ENCODE measurements at places on chromosomes 2 and 18.

- DNase-seq, result no peak
Observed at GRCh38 chr2:180000434-180000833, 6.7 kb downstream of the CWC22 start.

DNA sequence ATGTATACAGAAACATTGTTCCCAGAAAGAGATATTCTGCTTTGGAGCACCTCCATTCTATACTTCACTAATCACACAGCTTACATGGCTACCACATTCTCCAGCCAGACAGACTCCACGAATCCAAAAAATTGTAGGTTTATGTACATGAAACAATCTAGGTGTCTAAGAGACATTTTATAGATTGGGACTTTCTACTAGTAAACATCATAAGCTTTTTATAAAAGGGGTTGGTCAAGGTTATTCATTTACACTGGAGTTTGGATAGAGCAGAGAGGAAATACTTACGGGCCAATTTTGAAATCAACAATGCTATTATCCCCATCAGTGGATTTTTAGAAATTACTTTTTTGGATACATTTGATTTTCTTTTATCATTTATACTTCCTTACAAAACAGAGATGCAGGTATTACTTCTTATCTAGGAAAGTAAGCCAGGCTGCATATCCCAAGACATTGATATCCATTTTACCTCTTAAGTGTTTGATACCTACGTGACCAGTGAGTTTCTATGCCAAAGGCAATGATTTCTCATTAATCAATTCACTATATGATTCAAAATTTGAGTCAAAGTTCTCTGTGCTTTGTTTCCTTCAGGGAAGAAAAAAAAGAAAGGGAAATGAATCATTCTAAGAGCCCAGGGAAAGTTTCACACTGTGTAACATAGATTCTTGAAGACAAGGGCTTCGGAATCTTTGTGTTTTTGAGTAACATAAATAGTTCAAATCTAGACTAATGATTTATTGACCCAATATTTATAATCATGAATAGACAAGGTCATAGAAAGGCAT lies 140.5 kb downstream of the PTH2R start:
- DNase-seq, result no peak

DNA sequence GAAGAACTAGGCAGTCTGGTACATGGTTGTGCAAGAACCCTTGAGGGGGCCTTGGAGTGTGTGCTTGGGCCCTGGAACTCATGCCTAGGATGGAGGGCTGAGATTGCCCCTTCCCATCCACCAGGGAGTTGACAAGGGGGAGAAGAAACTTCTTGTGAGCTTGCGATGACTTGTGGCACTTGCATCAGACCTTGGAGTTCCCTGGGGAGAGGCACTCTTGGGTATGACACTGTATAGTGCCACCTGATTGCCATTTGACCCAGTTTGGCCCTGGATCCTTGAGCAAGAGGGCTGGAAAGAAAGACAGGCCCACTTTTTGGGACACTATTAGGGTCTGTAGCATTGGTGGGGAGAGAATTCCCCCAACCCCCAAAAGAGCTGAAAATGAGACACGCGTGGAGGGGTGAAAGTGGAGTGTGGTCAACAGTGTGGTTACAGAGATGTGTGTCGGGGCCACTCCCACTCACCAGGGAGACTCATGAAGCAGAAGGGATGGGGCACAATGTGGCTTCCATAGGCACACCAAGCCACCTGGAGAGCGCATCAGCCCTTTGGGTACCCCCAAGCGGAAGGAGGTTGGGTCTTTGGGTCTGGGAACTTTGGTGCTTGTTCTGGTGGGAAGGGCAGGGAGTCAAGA lies 101.3 kb downstream of the MSH2 start:
- DNase-seq, result no peak

DNA sequence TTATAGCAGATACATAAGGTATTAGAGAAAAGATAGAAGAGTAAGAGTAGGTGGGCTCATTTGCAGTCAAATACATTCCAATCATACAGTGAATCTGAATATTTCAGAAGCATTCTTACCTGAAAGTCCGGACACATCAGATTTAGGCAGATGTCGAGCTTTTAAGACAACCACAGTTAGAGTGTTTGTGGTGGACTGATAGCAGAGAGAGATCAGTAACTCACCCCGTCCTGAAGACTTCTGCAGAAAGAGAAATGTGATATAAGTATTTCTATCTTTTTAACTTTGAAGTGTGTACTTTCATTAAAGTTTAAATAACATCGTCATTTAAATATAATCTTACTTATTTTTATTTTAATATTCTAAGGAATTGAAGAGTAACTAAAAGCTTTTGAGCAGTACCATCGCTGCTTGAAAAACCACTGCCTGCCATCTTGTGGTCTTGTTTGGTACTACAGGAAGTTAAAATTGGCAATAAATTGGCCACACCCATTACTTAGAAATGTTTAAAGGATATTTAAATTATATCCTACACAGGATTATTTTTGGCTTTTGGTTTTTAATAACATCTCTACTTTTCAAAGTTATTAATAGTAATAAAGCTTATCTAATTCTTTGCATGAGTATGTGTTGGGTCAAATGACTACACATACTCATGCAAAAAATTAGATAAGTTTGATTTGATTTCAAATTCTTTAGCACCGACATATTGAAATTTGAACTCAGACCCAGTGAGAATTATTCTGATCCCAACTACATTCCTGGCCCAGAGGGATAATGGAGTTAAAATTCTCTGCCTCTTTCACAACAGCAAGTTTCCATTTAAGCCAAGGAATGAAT lies 5.5 kb downstream of the SYT4 start:
- DNase-seq, result no peak

DNA sequence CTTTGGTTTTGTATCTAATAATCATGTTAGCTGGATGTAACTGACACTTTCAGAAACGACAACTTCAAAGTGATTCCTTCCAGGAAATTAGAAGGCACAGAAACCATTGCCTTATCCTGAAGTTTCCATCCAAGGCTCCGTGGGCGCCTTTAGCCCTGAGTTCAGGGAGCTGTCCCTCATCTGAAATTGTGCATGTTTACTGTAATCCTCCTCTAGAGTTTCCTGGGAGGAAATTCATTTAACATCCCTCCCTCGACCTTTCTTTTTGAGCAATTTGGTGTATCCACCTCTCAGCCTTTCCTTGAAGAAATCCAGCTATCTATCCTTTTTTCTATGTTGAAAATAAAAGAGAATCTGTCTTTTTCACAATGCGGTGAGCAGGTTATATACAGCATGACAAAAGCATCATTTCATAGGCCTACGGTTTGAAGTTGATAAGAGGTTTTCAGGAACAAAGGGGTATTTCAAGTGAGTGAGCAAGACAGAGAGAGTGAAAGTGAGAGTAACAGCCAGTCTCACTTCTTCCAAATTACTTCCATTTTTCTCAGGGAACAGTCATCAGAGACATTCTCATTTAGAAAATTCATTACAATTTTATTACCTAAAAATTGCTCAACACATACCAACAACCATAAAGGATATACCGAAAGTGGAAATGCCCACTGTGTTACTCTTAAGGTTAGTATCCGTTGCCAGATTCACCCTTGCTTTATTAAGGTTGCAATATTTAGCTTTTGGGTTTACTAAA lies 167.3 kb downstream of the MREG start:
- no peak for DNase-seq

- DNase-seq, result no peak
Observed at GRCh38 chr2:44731505-44731904, 210.0 kb upstream of the SIX3 start.

DNA sequence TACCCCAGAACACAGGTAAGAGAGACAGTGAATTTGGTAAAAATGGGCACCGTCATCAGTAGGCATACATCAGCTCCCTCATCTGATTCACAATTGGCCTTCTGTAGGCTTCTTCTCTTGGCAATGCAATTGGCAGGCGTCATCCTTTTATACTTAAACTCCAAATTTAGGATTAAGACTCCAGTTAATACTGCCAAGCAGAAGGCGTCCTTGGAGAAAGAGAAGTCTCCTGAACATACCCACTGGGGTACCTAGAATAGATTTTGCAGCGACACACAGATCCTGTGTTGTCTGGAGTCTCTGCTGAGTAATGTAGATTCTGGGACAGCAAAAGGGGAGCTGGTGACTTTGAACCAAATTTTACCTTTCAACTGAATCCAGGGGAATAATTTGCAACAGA lies 592 bp upstream of the METAP1D start:
- no peak for DNase-seq

DNA sequence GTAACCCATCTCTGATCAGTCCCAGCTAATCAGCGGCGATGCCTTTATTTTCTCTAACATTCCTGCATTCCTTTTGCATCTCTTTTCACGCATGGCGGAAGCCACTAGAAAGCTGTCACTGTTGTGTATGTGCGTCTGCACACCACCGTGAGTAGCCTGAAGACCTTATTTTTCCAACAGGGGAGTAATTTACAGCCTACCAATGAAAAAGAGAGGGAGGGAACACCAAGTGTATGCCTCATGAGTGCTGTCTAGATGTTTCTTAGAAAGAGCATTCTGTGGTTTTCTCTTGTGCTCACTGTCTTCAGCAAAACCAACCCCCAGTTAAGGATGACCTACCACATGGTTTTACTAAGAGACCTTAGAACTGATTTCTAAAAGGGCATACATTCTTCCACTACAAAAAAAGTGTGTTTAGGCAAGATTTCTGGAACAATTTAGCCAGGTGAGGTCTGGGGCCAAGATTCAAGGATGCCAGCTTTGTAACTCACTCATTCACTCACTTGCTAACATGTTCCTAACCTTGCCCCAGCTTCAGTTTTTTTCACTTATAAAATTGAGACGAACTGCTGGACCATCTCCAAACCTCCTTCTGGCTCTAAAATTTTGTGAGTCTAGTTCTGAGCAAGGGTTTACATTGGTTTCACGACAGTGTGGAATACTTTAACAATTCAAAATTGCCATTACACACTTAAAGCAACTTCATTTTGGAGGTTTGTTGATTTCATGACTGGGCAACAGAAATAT lies 51.4 kb downstream of the BCL2 start:
- DNase-seq, result no peak

DNA sequence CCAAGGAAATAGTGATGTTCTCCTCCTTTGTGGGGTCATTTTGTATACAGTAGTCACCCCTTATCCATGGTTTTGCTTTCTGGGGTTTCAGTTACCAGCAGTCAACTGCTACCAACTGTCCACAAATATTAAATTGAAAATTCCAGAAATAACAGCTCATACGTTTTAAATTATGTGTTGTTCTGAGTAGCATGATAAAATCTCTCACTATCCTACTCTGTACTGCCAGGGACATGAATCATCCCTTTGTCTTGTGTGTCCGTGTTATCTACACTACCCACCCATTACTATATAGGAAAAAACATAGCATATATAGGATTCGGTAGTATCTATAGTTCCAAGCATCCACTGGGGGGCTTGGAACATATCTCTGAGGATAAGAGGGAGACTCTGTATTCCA lies 120.9 kb upstream of the DCC start:
- no peak for DNase-seq

GRCh38 chr2:190469771-190470170 lies 61.6 kb downstream of the MFSD6 start:
- no peak for DNase-seq

DNA sequence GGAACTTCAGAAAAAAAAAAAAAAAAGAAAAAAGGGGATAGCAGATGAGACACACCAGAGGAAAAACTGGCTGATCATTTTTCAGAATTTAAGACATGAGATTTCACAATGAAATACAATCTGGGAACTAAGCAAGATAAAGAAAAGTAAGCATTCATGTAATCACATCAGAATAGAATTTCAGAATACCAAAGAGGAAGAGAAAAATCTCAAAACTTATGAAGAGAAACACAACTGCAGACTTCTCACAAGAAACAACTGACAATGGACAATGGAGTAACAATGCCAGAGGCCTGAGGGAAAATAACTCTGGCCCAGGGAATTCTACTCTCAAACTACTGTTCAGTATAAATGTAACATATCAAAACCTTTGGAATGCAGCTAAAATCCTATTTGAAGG lies 13.2 kb upstream of the RRM2 start:
- no peak for DNase-seq

GRCh38 chr2:114128263-114128662 lies 238.4 kb downstream of the ACTR3 start:
- no peak for DNase-seq

- DNase-seq, result no peak
Observed at GRCh38 chr18:56118422-56118821, 520.0 kb downstream of the TXNL1 start.

DNA sequence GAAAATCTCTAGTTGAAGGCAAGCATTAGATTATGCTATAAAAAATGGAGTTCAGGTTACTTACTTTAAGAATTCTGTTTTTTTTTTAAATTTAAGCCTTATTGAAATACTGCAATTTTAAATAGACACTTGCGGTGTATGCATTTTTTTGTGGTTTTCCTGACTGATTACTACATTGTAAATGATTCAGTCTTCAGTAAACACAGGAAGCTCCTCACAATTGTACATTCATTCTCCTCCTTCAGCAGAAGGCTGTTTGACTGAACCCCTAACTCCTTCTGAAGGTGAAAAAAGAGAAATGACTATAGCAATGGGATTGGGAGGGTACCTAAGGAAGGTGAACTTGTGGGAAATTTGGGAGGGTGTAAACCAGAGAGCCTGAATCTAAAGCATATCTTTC lies 136.1 kb downstream of the GCA start:
- no peak for DNase-seq

DNA sequence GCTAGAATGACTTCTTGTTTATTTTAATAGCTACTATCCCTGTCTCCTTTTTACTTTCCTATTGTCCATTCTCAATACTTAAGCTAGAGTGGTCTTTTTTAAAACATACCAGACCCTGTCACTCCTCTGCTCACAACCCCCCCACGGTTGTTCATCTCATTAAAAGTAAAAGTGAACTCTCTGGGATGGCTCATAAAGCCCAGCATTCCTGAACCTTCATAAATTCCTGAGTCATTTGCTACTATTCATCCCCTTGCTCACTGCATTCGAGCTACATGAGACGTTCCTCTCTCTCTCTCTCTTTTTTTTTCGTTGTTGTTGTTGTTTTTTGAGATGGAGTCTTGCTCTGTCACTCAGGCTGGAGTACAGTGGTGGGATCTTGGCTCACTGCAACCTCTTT lies 148.7 kb upstream of the DSEL start:
- no peak for DNase-seq

GRCh38 chr2:101766871-101767739 lies 69.6 kb downstream of the MAP4K4 start:
- no peak for DNase-seq

- DNase-seq, result no peak
Observed at GRCh38 chr2:15617778-15618448, 26.2 kb downstream of the DDX1 start.

DNA sequence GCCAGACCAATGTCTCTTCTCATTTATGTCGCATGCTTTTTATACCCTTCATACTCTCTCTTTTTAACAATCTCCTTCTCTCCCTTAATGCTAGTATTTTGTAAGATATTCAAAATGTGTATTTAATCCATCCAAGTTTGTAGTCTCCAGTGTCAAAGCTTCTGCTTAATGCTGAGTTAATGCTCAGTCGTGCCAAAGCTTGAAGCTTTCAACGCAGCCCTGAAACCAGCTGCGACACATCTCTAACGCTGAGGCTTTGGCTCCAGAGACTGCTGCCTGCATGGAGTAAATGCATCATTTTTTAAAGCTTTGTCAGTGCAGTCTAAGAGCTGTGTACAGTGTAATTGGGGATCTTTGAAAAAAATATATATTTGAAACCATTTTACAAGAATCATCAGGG lies 2108.8 kb upstream of the PIK3C3 start:
- DNase-seq, result no peak

- DNase-seq, result no peak
Observed at GRCh38 chr2:219041252-219041651, at the start of gene CFAP65. TSS of gene CFAP65 (minus strand) at chr2:219041516. CDS start at chr2:219039048, 2,468 bp downstream.

Measured in cortex of kidney (tissue), 1 donor.